Stimulated activated CD4-positive, alpha-beta T cell treated with anti-CD3 and anti-CD28 coated beads, Interleukin-15, amount 100 ng/mL, for 1 hour (primary cell): ENCODE measurements at places on chromosomes 5 and 9.

DNA sequence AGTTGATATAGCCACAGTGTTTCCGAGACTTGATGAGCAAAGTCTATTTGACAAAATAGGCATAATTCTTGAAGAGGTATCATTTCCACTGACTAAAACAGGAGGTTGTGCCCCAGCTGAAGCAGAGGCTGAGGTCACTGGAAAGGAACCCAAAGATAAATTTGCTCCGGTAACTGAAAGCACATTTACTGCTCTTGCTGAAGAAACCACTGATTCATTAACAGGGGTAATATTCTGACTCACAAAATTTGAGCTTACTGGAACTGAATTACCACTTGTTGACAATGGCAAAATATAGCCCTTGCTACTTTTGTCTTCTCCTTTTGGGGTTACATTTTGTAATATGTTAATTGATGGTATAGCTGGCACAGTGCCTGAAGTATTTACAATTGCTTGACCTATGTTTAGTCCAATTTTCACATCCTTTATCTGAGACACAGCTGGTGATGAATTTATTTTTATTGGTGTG lies 30.2 kb downstream of the MLANA start:
- DNase-seq: no peak

- no peak for DNase-seq
These were observed 22.5 kb upstream of the OR2K2 start for GRCh38 chr9:111352545-111352944.

GRCh38 chr5:67160985-67161384 lies 35.6 kb downstream of the CD180 start:
- no peak for DNase-seq

DNA sequence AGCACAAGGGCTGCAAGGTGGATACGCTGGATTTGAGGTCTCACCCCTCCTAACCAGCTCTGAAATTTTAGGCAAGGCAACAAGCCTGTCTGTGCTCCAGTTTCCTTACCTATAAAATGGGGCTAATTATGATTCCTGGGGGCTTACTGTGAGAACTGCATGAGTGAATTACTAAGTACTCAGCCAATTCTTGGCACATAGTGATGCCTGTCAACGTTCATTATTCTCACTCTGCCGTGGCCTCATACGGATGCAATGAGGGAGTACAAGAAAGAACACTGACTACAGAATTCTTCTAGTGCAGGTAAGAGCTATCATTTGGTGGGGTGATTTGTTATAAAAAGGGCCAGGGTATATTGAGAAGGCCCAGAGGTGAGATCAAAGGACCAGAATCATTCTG lies 16.7 kb downstream of the TNFSF8 start:
- no peak for DNase-seq

GRCh38 chr5:131274326-131275063 lies 10.6 kb downstream of the CDC42SE2 start:
- no peak for DNase-seq

GRCh38 chr5:82885627-82886389 lies 191.4 kb downstream of the TMEM167A start:
- no peak for DNase-seq

DNA sequence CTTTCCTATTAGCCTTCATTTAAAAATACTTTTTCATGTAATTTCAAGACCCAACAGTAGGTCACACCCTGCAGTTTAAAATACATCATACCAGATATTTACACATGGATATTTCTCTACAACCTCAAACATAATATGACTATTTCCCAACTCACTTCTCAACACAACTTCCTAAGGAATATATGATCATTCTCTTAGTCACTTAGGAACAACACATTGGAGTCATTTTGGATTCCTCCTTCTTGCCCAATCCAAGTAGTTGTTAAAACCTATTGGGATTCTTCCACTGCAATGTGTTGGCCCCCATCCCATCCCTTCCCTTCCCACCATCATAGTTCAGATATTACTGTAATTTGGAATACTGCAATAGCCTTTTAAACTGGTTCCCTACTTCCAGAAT lies 145.5 kb downstream of the DCP2 start:
- DNase-seq: no peak

DNA sequence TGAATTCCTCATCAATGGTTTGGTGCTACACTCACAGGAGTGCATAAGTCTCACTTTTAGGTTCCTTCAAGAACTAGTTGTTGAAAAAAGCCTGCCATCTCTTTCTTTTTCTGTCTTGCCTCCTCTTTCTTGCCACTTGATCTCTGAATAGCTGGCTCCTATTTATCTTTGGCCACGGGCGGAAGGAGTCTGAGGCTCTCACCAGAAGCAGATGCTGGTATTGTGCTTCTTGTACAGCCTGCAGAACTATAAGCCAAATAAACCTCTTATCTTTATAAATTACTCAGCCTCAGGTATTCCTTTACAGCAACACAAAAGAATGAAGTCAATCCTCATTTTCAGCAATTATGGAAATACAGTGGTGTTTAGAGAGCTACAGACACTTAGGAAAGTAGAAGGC lies 247.1 kb upstream of the PRR16 start:
- DNase-seq: no peak

DNA sequence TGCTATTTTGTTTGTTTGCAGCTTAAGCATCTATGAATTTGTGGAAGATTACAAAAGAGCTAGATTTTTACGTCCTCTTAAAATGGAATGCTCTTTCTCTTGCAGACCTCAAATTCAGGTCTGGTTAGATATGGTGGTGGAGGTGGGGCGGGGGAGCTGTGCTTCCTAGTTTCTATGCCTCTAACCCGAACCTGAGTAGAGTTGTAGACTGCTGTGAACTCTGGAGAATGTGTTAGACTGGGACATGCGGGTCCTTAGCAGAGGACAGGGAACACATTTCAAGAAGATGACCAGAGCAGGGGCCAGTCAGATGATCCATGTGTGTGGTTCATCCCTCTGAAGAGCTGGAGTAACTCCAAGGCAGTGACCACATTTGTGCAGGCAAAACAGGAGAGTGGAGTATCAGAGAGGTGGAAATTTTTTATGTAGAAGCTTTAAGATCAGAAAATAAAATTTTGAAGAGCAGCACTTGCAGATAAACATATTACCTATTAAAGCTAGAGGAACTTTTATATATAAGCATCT lies 154.9 kb downstream of the FAM174A start:
- DNase-seq: no peak

DNA sequence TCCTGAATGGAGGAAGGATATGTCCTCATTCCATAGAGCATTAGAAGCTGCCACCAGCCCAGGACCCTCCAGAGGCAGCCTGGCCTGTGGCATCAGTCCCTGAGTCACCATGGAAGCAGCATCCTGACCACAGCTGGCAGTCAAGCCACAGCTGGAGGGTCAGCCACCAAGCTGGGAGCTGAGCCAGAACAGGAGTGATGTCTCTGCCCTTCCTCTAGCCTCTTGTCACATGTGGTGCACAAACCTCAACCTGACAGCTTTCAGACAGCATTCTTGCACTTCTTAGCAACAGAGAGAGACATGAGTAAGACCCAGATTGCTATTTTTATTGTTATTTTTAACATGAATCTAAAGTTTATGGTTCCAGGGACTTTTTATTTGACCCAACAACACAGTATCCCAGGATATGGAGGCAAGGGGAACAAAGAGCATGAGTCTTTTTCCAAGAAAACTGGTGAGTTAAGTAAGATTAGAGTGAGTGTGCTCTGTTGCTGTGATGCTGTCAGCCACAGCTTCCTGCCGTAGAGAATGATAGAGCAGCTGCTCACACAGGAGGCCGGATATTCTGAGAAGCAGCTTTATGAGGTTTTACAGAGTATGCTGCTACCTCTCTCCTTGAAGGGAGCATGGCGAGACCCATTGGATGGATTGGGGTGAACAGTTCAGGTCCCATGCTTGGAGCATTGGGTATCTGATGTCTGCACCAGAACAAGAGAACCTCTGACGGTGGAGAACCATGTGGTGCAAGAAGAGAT lies 13.0 kb upstream of the CYFIP2 start:
- DNase-seq: no peak

GRCh38 chr5:51385216-51385615 lies 2.0 kb downstream of the ISL1 start:
- no peak for DNase-seq

DNA sequence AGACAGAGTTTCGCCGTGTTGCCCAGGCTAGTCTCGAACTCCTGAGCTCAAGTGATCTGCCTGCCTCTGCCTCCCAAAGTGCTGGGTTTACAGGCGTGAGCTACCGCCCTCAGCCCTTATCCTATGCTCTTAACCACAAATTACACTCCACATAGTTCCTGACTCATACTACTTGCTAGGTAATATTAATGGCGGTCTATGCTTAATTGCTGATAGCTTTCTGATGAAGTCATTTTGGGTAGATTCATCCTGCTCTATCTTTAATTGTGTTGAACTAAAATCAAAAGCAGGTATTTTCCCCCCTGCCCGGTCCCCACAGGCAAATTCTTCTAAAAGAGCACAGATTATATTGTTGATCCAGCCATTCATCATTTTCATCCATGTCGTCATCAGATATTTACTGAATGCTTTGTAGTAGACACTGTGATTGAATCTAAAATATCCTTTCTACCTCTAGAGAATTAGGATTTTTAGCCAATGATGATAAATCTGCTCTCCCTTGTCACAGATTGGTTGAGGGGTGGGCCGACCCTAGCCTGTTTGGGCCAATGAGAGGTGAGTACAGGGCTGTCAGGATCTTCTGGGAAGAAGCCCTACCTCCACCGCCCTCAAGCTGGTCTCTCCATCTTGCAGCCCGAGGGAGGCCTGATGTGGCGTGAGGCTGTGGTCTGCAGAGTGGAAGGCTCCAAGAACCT lies 144.8 kb downstream of the NR3C1 start:
- DNase-seq: no peak

DNA sequence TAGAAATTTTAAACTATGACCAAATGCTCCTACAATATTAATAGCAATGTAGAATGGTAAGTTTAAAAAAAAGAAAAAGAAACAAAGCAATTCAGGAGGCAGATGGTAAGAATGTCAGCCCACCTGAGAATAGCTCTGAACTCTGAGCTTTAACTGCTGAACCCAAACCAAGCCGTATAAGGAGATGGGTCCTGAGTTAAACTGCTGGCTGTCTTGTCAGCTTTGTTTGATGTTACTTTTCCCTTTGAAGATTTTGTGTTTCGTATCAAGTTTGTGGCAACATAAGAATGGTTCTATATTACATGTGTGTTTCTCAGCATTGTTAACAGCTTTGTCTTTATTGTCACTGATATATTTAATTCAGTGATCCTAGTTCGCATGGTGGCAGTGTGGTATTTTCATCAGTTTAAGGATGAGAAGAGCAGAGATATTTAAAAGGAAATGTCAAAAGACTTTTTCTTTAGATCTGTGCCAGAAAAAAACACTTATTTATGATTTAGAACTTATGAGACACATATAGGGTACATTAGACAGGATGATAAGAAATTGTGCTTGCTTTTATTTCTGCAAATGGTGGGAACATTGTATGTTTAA lies 390.1 kb downstream of the CCDC171 start:
- no peak for DNase-seq

DNA sequence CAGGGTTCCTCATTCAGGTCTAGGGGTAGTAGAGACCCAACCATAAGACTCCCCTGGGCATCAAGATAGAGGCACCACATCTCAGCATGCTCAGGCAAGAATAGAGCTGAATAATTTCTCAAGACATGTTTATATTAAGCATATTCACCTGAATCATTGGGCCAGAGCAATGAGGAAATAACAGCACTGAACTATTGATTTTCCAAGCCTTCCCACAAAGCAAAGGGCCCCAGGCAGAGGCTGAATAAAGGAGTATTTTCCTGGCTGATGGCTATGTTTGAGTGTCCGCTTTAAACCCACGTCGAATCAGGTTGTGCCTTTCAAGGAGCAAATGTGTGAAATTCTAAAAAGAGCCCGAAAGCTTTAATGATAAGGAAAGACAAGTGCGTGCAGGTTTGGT lies 129.2 kb downstream of the HSD17B3 start:
- DNase-seq: no peak

DNA sequence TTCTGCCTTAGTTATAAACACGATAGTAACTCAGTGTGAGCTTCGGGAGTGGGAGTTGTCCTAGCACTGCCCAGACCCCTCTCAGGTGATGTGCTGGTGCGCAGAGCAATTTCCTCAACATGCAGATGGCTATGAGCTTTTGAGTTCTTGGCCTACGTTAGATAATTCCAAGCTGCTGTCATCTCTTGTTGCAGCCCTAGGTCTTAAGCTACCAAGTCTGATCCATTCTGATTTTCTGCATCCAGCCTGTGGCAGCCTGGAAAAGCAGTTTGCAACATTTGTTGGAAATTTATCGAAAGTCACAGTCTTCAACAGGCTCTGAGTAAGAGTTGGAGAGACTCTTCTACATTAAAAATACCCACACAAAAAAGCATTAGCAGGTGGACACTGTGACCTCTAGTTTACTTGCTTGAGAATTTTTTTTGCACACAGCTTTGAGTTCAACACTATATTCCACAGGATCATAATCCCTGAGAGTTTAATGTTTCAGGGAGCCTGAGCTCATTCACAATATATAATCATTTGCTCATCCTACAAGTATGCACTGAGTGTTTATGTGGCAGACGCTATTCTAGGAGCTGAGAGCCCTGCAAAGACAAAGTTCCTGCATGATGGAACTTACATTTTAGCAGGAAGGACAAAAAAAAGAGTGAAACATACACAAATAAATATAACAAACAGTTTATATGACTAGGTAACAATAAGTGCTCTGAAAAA lies 91.6 kb downstream of the UBE2QL1 start:
- DNase-seq: no peak

DNA sequence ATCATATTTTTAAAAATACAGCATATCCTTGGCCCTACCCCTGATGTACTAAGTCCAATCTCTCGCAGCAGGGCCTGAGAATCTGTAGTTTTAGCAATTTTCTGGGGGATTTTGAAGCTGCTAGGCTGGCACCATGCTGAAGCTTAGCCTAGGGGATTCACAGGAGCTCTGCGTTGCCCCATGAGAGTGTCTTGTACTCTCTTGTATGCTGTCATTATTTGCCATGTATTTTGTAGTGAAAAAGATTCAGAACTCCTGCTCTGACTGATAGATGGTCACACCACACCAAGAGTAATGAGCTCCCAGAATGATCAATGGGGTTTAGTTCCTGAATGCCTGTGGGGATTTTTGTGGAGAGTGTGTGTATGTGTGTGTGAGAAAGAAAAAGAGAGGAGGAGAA lies 20.7 kb upstream of the TRMT10B start:
- DNase-seq: no peak

- DNase-seq: no peak
These were observed 7.7 kb upstream of the PITX1 start for GRCh38 chr5:135041726-135042125.

DNA sequence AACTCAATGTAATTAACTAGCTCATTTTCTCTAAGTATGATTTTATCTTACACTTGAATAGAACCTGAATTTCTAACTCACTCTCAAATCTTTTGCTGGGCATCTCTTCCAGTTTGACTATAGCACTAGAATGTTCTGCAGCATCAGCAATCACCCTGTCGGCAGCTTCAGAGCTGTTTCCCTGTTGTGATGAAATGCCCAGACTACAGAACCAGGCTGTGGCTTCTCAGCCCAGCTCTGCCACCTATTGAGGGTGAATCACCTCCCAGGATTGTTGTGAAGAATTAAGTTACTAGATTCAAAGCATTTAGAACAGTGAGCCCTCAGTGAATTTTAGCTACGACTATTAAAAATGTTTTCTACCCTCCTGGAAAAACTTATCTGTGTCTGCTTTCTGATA lies 90.4 kb upstream of the ANKRD55 start:
- DNase-seq: no peak

GRCh38 chr9:17993024-17993423 lies 414.2 kb downstream of the SH3GL2 start:
- DNase-seq: no peak
